ENCODE measurements at places on chromosomes 6 and 20.
A peak's percentile ranks its signal among the peaks of the same experiment; 100 is the strongest.

DNA sequence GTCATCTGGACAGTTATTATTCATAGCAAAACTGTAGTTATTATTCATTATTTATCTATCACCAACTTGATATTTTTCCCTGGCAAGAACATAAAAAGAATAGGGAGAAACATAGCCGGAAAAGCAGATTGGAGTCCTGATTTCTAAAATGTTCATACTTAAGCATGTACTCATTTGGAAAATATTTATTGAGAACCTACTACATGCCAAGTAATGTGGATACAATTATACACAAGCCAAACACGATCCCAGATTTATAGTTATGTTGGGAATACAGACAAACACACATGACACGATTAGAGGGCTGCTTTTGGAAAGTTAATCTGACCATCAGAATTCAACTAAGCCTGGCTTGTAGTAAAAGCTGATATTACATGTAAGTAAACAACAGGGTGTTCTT lies 30.7 kb downstream of the ARHGAP18 start:
- no peak for DNase-seq

- DNase-seq = no peak
Observed at GRCh38 chr6:110284855-110285254, 73.3 kb downstream of the METTL24 start.

DNA sequence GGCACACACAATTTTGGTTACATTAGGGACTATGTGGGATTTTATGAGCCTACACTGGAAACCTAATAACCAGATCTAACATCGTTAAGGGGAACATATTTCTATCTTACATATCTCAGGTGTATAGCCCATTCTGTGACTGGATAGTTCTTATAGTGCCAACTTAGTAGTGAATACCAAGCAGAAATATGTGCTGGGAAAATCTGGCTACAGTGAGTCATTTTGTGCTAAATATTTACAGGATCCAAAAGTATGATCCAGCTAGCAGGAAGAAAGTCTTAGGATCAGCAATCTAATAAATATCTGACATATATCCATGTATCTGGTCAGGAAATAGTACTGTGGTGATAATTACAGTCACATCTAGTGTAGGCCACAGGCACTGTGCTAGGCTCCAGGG lies 94.6 kb upstream of the INSM1 start:
- DNase-seq = no peak

GRCh38 chr20:5848711-5849505 lies 98.7 kb downstream of the SHLD1 start:
- no peak for DNase-seq

GRCh38 chr20:19096843-19097242 lies 115.6 kb upstream of the SLC24A3 start:
- DNase-seq = no peak

DNA sequence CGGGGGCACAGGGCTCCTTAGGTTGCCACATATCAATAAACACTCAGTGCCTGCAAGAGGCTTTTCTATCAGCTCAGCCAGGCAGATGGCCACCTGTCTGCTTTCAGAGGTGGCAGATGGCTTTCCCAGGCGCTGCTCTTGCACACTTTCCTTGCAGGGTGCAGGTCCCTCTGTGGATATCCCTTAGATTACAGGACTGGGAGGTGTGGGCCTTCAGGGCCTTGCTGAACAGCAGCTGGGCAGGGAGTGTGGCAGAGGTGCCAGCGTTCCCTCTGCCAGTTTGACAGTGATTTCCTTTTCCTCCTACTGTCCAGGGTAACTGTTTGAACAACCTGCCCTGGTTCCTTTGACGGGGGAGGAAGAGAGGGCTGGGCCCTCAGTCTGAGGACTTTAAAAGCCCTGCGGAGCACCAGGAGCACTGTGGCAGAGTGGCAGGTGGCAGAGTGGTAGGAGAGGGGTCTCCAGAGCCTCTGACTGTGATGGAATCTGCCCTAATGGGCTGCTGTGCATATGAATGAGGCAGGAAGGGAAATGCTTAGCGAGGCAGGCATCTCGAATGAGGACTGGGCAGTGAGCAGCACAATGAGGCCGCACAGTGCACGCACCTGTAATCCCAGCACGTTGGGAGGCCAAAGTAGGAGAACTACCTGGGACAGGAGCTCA lies 34.2 kb downstream of the ABHD12 start:
- no peak for DNase-seq

DNA sequence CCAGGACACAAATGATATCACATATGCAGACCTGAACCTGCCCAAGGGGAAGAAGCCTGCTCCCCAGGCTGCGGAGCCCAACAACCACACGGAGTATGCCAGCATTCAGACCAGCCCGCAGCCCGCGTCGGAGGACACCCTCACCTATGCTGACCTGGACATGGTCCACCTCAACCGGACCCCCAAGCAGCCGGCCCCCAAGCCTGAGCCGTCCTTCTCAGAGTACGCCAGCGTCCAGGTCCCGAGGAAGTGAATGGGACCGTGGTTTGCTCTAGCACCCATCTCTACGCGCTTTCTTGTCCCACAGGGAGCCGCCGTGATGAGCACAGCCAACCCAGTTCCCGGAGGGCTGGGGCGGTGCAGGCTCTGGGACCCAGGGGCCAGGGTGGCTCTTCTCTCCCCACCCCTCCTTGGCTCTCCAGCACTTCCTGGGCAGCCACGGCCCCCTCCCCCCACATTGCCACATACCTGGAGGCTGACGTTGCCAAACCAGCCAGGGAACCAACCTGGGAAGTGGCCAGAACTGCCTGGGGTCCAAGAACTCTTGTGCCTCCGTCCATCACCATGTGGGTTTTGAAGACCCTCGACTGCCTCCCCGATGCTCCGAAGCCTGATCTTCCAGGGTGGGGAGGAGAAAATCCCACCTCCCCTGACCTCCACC lies 42.2 kb downstream of the SIRPA start:
- no peak for DNase-seq

DNA sequence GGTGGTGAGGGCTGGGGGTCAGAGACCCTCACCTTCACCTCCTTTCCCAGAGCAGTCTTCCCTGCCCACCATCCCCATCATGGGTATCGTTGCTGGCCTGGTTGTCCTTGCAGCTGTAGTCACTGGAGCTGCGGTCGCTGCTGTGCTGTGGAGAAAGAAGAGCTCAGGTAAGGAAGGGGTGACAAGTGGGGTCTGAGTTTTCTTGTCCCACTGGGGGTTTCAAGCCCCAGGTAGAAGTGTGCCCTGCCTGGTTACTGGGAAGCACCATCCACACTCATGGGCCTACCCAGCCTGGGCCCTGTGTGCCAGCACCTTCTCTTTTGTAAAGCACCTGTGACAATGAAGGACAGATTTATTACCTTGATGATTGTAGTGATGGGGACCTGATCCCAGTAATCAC lies 2.1 kb downstream of the HLA-G start:
- DNase-seq = no peak

- DNase-seq = no peak
Observed at GRCh38 chr6:53264915-53265607, 83.7 kb downstream of the ELOVL5 start.

- peak; percentile 93 for DNase-seq
Observed at GRCh38 chr20:61954276-61955021, 111.2 kb downstream of the TAF4 start.

DNA sequence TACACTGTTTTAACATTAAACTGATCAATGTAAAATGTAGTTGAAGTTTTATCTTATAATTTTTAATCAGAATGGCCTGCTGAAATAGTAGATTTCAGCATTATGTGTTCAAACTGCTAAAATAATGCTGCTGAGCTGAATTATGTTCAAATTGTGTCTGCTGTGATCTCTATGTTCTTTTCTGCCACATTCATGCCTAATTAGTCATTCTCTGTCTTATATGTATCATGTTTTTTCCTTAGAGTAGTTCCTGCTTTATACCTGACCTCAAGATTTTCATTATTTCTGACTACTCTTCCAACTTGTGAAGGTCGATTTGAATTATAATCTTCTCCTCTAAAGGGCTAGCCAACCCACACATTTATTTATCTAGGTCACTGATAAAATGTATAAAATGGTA lies 476.7 kb upstream of the EPHA7 start:
- DNase-seq = no peak

Measured in NCI-H748 treated with DMSO at 0.1 percent for 48 hours (cell line).